ENCODE measurements at places on chromosomes 7 and 10.

- no peak for DNase-seq
These were observed 88.2 kb downstream of the PRPF18 start for GRCh38 chr10:13674645-13675588.

DNA sequence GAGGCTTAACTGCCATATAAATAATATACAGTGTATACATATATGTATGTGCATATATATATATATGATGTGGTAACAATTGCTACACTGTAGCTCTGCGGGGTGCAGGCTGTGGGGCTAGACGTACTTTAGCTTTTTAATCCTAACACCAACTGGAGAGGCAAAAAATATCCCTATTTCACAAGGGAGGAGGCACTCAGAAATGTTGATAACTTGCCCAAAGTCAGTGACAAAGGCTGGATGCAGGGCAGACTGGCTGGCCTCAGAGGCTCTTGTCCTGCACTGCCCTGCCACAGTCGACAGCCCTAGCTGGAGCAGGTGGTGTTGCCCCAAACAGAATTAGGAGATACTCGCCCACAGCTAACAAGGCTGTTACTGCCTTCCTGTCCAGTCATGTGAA, 1.5 kb upstream of the RELN start:
- no peak for DNase-seq

DNA sequence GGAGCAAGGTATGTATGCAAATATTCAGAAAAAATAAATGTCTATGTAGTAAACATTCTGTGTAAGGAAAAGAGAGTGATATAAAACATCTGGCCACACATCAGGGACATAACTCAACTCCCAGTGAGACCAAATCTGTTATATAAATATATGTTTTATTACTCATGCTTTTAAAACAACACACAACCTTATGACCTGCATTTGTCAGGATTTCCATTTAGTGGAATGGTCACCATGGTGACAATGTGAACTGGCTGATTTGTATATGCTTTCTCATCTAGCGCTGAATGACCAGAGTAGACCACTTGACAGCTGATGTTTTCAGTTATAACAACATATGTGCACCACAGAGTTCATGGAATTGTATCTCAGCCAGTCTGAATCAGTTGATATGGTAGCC, 551.7 kb downstream of the HTR7 start:
- no peak for DNase-seq

- no peak for DNase-seq
These were observed 531 bp downstream of the IKZF1 start for GRCh38 chr7:50304911-50305582.

GRCh38 chr7:108384716-108385483, 71.3 kb downstream of the NRCAM start:
- DNase-seq, result no peak

GRCh38 chr7:68432585-68432984, 1165.7 kb upstream of the AUTS2 start:
- DNase-seq, result no peak

DNA sequence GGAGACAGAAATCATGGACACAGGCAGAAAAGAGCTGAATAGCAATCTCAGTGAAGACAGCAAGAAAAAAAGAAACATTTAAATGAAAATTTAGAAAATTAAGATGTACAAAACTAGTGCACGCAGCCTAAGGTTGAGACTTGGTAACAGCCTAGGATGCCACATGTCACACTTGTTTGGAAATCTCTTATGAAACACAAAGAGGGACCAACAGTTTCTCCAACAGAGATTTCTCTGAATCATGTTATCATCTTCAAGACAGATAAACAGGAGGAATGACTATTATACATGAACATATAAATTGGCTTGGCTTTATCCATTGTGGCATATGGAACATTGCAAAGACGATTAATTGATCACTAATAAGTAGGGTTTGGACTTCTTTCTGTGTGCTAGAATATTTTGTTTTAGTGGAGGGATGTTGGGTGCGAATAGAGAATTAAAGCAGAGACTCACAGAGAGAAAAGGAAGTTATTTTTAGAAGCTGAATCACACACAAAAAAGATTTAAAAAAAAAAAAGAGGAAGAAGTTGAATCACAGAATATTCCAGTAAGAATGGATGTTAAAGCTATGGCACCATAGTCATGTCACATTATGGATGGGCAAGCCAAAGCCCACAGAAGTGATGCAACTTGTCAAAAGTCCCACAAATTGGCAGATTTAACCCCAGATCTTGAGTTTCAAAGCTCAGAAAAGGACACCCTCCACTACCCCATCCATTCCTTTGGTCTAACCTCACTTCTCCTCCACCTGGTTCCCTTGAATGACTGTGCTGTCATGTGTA, 91.6 kb downstream of the MYOF start:
- no peak for DNase-seq

GRCh38 chr7:95788258-95788657, 15.9 kb downstream of the DYNC1I1 start:
- DNase-seq, result no peak

DNA sequence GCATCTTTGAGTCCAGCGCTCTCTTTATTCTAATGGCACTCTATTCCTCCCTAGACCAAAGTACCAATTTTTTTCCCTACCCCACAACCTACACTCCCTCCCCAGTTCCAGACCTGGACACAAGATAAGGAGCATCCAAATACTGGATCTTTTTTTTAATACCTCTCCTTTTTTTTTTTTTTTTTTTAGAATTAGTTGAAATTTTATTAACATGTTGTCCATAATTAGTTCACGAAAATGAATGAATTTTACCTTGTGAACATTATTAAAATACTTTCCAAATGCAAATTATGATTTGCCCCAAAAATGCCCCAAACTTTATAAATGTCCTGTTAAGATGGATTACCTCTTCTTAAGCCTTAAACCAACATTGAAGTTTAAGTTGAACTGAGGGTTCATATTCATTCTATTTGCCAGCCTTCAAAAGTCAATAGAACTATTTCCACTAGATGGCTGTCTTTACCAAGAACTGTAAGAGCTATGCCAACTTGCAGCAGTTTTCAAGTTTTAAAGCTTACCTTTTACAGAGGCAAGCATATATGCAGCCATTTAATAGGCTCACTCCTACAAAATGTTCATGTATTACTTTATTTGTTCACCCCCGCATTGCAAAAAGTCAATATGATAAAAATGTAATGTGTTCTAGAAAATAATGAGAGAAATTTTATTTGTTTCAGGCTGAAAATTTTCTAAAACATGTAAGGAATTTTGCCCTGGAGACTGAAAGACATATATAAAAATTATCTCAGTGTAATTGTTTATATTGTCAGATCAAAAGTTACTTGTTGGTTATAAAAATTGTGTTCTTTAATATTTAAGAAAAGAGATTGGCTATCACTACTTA, 39.7 kb upstream of the TNKS2 start:
- no peak for DNase-seq

DNA sequence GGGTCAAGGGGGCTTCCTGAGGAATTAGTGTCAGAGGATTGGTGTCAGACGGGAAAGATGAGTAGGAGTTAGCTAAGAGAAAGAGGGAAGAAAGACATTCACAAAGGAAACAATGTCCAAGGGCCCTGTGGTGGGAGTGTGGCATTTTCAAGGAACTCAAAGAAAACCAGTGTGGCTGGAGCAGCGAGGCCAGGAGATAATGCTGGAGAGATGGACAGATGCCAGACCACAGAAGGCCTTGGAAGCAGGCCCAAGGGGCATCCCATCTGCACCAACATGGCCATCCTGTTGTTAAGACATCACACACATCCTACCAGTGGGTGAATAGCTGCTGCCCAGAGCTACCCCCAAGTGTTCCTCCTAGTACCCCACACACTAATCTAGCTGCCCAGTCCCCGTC, 36.1 kb upstream of the CUL1 start:
- no peak for DNase-seq

- DNase-seq, result peak; percentile 93
These were observed 96.4 kb upstream of the ZMIZ1 start for GRCh38 chr10:78972160-78972946.

DNA sequence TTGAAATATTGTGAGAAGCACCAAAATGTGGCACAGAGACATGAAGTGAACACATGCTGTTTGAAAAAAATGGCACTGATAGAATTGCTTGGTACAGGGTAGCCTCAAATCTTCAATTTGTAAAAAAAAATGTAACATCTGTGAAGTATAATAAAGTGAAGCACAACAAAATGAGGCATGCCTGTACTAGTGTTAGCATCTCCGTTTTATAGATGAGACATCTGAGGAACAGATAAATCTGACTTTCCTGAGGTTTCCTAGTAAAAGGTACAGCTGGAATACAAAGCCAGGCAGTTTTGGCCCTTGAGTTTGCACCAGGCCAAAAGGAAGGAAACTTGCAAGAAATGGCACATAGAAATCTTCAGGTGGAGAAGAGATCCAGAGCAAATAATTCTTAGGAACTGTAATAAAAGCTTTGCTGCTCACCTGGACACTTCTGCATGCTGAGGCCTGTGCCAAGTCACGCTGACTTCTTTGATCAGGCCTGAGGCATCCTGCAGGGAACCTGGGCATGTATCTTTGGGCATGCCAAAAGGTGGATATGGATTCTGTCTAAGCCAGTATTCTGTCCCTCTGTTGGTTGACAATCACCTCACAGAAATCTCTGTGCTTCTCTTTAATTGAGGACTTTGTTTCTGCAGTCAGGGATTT, 251.5 kb upstream of the PLPP4 start:
- DNase-seq, result no peak

DNA sequence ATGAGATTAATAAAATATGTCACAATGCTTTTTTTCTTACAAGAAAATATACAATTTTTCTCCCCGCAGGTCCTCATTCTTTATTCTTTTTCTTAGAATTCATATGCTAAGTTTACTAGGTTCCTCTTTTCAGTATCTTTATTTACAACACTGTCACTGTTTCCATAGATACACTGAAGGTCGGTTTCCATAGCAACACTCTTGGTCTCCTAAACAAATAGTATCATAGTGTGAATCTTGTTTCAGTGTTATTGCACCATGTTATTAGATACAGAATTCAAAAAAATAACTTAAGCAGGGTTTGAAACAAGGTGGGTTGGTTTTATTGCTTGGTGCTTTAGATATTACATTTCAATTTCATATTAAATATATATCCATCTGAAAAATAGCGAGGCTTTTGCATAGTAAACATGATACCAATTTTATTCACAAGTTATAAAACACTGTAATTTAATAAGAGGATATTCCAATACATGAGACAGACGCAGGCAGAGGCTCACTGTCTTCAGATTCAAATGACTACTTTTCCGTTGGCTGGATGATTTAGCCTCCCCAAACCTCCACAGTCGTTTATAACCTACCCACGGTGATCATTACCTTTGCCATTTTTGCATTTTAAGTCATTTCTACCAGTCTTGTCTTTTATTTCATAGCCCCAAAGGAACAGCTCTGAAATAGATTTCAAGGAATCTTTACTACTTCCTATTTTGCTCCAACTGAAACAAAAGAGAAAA, 88.9 kb upstream of the KLF6 start:
- peak; percentile 54 for DNase-seq

- peak; percentile 78 for DNase-seq
These were observed 712.8 kb downstream of the PARD3 start for GRCh38 chr10:34102237-34102673.

GRCh38 chr7:73483171-73483570, 38.9 kb downstream of the BAZ1B start:
- DNase-seq, result no peak

GRCh38 chr10:93917064-93917391, 23.2 kb downstream of the SLC35G1 start:
- no peak for DNase-seq

DNA sequence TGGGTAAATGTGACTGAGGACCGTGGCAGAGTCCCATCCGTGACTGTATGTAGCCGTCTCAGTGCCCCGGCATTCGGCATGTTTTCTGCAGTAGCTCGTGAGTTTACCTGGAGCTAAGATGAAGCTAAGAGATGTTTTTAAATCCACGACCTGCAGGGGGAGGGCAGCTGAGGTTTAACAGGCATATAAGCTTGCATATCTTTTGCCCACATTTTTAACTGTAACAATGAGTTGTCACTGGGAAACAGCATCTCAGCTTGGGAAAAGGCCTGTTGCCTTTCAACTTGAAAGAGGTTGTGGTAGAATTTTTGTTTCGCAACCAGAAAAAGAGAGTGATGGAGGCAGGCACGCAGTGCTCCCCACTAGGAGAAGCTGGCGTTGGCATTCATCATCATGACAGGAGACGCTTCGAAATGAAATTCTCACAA, 77.7 kb downstream of the CELF2 start:
- no peak for DNase-seq

DNA sequence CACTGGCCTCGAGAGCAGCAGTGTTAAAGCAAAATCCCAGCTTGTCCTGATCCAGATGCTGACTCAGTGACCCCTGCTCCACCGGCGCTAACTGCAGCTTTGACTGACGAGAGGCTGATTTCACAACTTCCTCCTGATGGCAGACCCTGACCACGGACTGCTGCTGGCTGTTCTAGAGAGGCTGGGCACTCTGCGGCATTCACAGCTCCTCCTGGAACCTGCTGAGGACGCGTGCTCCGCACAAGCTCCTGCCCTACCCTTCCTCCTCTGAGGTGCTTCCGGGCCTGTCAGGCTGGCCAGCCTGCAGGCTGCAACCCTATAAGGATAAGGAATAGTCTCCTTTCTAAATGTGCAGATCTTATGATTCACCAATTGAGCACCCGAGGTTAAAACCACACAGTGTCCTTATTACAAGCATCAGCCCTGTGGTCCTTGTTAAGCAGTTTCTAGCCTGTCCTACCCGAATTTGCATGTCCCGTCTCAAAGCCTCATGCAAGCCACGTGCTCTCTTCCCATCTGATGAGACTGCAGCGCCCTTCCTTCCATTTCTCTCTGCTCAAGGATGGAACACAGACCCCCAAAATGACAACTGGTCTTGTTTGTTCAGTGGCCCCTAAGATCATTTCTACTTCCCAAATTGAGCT, 35.5 kb upstream of the NCAPG2 start:
- no peak for DNase-seq

DNA sequence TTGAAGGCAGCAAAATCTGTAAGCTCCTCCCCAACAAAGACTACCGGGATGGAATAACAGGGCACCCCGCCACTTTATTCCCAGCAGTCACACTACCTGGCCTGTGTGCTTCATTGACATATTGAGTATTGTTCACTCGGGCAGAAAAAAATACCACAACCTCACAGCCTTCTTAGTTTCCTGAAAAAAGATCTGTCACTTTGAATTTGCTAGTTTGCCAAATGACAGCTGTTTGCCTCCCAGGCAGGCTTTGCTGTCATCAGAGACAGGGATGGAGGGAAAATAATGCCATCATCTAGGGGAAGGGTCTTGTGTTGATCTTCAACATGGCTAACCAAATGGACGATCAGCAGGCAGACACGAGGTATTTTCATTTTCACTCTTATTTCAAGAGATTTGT, 26.9 kb downstream of the BMPER start:
- DNase-seq, result no peak
